HEK293T (cell line): ENCODE measurements at places on chromosomes 2 and 18.

- DNase-seq, result no peak
These were observed 50.4 kb downstream of the PLEKHA3 start for GRCh38 chr2:178530625-178531142.

DNA sequence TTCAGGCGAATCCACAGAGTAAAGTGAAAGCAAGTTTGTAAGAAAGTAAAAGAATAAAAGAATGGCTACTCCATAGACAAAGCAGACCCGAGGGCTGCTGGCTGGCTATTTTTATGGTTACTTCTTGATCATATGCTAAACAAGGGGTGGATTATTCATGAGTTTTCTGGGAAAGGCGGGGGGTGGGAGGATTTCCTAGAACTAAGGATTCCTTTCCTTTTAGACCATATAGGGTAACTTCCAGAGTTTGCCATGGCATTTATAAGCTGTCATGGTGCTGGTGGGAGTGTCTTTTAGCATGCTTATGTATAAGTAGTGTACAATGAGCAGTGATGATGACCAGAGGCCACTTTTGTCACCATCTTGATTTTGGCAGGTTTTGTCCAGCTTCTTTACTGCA is 59.8 kb downstream of the SLC4A3 start:
- DNase-seq, result no peak

- DNase-seq, result no peak
These were observed 56.8 kb downstream of the POLR1A start for GRCh38 chr2:86048888-86049287.

DNA sequence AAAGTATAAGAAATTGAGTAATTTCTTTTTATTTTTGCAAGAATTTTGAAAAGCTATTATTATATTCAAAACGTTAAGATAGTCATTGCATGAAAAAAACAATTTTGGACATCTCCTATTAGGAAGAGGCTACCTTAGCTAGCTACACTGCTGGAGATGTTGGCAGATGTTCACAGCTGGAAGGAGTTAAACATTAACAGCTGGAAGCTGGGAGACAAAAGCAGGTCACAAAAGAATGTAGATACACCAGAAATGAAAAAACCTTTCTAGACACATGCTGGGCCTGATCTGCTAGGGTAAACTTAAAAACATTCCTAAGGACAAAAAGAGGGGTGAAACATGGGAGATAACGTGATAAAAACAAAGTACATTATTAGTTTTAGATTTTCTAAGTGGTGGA is 84.4 kb downstream of the SESTD1 start:
- DNase-seq, result no peak

- peak; percentile 15 for DNase-seq
These were observed 883 bp downstream of the SMCHD1 start for GRCh38 chr18:2656237-2656980.

DNA sequence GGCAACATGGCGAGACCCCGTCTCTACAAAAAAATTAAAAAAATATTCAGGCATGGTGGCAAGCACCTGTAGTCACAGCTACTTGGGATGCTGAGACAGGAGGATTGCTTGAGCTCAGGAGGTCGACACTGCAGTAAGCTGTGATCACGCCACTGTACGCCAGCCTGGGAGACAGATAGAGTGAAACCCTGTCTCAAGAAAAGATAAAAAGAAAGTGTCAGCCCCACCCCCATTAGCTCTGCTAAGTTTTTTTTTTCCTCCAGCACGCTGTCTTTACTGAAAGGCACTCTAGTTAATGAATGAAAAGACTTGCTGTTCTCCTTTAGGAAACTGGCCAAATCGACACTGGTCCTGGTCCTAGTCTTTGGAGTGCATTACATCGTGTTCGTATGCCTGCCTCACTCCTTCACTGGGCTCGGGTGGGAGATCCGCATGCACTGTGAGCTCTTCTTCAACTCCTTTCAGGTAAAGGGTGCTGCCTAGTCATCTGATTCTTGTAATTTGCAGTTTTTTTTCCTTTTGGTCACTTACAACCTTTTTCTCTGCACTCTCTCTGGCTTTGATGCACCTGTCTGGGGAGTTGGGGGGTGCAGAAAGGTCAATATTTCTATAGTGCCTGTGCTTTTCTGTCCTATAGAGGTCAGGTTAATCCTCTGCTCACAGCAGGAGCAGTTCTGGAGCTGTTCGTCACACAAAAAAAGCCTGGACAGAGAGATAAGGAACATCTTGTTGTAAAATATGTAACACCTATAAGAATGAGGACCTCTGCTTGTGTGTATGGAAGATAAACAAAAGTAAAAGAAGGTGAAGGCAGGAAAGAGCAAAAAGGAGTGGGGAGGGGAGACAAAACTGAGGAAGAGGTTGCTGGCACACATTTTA is 82.3 kb downstream of the PTH2R start:
- no peak for DNase-seq

- no peak for DNase-seq
These were observed 653.8 kb downstream of the BCL11A start for GRCh38 chr2:59899692-59900091.

GRCh38 chr2:47008381-47009252 is 93.0 kb upstream of the MCFD2 start:
- no peak for DNase-seq

DNA sequence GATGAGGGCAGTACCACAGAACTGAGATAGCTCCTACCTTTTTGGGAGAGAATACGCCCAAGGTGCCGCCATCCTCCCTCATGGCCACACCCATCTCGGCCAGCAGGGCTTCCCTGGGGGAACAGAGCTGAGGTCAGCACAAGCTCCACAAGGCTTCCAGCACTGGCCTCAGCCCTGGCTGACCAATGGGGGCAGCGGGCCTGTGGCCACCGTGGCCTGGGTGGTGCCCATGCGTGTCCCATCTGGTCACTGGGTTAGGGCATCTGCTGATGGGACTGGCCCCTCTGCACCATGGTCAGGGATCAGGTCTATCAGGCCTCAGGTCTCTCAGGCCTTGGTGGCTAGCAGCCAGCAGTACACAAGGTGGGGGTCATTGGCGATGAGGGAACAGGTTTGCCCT is 50.9 kb downstream of the KIF1A start:
- no peak for DNase-seq

DNA sequence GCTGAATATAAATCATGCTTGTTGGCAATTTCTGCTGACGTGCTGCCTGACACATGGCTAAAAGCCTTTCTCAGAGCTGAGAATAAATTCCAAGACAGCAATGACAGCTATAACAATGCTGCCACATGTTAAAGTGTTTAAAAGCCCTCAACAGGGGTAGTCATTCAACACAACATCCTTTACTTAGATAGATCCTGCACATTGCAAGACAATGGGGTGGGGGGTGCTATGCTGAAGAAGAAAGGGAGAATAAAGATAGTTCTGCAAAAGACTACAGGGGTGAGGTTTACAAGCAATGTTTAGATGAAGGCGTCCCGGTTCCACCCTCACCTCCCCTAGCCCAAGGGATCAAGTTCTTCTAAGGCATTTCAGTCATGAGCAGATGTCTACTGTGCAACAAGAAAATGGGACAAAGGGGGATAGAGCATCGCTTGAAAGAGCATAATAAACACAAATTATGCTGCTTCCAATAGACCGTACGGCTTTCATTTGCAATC is 291.0 kb upstream of the ACVR2A start:
- DNase-seq, result no peak

- no peak for DNase-seq
These were observed 92.1 kb downstream of the RNF144A start for GRCh38 chr2:7009207-7009911.

DNA sequence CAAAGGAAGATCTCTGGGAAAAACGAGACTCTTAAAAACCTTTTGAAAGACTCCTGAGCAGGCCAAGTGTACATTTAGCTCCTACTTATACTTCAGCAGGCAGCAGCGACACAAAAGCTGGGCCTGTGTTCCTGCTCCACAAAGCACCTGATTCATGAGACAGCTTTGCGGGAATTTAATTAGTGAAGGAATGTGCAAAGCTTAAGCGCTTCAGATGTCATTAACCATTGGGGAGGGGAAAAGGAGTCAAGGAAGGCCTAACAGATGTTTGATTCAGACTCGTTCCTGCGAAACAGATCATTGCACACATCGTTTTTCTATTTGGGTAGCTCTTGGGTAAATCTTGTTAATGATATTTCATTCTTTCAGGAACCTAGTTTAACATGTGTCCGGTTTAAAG is 125.9 kb downstream of the MAIP1 start:
- DNase-seq, result no peak

- no peak for DNase-seq
These were observed 816.2 kb downstream of the TDRD15 start for GRCh38 chr2:21939967-21940366.

DNA sequence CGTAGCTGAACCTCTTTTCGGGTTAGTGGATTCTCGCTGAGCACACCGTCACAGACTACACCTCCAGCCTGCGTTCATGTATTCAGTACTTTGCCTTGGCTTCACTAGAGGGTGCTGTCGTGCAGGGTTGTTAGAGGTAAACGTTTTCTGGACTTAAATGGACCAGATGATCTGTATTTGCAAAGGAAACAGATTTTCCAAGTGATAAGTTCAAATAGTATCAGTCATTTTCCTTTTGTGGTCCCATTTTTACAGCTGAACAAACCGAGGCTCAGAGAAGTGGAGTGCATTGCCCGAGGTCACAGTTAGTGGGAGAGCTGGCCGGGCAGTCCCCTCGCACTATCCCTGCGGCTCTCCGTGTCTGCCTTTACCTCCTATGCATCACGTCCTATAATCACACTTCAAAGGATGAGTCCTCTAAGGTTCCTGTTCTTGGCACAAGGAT is 125.9 kb downstream of the MAP4K4 start:
- peak; percentile 61 for DNase-seq

DNA sequence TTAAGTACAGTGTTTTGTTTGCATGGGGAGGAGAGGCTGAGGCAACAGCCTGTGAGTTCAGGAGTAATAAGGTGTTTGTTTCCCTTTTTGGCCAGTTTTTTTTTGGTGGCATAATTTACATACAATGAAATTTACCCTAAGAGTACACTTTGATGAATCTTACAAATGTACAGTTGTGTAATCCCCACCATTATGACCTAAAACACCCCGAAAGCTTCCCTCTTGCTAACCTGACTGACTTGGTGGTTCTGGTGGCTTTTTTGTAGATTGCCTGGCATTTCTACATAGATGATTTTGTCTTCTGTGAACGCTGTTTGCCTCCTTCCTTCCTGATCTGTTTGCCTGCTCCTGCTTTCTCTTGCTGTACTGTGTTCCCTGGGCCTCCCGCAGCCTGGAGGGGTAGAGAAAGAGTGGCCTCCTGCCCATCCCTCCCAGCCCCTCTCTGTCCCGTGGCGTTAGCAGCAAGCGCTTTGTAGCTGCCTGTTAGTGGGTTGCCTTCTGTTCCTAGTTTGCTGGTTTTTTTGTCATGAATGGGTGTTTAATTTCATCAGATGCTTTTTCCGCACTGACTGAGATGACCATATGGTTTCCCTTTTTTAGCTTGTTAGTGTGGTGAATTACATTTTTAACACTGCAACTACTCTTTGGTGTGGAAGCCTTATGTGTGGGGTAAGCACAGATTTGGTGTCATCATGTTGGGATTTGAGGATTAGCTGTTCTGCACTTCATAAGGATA is 32.1 kb downstream of the ASAP2 start:
- no peak for DNase-seq

DNA sequence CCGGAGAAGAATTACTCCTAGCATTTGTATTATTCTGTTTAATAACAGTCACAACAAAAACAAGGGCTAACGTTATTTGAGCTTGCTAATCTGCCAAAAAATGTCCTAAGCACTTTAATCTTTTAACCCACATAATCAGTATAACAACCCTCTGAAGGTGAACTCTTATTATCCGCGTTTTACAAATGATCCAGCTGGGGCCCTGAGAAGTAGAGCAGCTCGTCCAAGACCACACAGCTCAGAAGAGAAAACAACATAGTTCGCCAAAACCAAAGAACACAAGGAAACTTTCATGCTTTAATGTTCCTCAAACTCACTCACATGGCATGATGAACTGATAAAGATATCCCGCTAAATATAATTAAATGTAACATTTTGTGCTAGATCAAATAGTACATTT is 159.7 kb upstream of the ZNF236 start:
- DNase-seq, result no peak

- DNase-seq, result no peak
These were observed 97.0 kb upstream of the SLC35G4 start for GRCh38 chr18:11512096-11513025.

DNA sequence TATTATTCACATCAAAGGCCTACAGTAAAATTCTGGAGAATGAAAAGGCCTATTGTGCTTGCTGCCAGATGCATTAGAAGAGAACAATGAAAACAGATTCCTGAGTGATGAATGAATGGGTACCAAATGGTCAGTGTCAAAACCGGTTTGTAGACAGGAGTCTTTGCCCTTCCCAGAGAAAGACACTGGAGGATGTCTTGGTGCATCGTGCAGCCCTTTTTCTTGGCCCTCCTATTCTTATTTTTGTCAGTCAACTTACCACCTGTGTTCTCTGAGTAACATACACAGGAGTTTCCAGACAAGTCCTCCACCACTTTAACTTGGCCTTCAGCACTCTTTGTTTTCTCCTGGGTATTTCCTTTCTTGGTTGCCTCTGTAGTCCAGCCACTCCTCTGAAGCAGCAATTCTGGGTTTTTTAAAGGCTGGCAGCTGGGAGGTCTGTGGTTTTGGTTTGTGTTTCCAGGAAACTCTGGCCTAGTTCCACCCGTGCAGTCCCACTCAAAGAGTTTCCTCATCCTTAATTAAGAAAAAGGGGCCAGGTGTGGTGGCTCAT is 29.4 kb downstream of the PSTPIP2 start:
- DNase-seq, result no peak

DNA sequence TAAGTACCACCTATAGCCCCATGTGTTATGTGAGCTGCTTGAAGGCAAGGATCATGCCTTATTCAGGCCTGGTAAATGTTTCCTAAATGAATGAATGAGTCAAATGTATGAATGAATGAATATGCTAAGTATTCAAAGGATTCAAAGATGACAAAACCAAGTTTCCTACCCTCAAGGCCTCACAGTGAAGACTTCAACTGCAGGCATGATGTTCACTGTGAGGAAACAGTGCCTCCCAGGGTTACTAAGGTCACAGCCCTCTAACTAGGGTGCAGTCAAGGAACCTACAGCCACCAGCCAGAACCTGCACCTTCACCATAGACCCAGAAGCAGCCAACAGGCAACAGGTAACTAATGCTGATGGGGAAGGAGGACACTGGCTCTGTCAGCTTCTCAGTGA is 69.3 kb downstream of the SUMO1 start:
- DNase-seq, result no peak

DNA sequence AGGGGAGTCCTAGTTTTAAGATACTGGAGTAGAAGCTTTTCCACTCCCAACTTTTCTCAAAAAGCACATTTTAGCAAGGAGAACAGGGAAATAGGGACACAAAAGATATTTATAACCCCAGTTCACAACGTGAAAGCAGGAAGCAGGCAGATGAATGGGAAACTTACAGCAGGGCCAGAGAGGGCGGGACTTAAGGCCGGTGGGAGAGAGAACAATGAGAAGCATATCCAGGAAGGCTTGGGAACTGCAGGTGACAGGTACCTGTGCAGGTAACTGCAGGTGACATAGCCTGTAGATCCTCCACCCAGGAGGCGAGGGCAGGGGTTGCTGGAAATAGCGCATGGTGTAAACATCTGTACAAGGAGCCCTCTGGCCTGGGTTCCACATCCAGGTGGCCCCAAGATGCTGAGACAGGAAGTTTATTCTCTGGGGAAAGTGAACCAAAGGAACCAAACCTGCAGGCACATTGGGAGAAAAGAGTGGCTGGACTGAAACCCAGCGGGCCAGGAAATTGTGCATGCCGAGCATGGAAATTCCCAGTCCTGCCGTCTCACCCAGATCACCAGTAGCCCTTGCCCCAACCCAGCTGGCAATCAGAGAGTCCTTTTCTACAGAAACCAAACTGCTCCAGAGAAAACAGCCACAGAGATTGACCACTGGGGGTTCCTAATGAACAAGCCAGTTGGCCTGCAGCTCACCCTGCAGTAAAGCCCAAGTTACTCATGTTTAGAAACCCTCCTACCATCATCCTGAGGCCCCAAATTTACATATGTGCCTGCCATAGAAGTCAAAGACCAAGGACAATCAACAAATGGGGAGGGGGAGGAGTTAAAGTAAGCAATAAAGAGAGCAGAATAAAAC is 24.3 kb upstream of the COL6A3 start:
- DNase-seq, result no peak
